EL (cell line): ENCODE measurements at places on chromosomes 6 and 20.

DNA sequence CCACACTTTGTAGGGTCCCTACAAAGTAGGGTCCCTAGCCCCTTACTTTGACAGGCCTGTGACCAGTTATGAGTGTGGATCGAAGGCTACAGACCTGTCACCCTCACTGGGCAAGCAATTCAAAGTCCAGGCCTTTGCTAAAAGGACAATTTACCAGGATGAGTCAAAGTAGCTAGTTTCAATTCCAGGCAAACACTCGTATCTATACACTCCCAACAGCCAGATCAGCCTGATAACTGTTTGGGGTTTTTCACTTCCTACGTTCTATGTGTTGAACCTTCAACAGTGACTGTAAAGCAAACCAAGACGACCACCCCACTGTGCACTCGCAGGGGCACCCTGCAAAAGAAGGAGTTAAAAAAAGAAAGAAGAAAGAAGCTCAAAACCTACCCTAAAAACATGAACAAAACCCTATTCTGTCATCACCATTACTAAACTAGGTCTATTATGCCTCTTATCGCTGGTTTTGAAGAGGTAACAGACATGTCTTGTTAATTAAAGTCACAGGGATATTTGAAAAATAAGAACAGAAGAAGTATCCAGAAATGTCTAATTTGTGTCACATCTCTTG, 3.2 kb downstream of the GFOD1 start:
- no peak for DNase-seq

- peak; percentile 97 for DNase-seq
These were observed 16.9 kb upstream of the SRSF3 start for GRCh38 chr6:36577301-36577700.

DNA sequence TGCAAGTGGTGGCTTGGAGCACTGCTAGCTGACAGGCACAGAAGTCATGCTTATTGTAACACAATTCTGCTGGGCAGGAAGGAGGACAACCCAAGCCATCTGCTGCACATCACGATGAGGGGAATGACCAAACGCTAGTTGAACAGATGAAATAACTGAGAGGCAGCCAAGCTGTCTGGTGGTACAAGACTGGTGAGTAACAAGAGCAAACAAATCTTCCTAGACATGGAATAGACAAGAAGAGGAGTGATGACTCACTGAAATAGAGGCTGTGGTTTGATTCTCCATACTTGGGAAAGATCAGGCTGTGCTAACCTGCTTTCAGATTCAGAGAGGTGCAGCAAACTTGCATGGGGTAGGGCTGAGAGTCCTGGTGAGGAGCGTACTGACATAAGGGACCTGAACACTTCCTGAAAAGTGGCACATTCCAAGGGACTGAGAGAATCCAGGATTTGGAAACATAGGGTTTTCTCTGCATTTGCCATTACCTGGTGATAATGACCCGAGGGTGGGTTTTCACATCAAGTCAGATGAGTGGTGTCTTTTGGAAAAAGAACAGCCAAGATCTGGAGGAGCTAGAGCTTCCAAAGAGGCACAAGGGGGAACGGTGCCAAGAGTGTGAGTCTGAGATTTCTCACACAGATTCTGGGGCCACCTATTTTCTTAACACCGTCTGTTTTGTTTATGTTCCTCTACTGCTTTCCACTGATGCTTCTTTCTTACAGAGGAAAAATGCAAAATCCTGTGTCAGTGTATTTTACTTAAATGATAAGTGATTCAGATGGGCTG, 60.0 kb downstream of the PRL start:
- peak; percentile 91 for DNase-seq

DNA sequence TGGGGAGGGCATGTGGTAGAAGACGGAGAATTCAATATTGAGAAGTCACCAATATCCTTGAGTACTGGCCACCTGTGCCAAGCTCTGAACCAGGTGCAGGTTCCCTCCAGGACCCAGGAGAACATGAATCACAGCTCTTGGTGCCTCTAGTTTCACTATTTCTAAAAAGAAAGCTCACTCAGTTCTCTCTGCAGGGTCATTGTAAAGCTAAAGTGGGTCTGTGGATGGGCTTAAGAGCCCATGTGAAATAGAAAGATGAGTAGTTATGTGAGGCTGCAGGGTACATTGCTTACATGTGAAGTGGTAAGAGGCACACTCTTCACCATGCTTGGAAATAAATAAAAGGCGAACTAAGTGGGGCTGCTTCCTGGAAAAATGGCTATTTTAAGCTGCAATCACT, 43.6 kb downstream of the ZNF831 start:
- DNase-seq, result no peak

DNA sequence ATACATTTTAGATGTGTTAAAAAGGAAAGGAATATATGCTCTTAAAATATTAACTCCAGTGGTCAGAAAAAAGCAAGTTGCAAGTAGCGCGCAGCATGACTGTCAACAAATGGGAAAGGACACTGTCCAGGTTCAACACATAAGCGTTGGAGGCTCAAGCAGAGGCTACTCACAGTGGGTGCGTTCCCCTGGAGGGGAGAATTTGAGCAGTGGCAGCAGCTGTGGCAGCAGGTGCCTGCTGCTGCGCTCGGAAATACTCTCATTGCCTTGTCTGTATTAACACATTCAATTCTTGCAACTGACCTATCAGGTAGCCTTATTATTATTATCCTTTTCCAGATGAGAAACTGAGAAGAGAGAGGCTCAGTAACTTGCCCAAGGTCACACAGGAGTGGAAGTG, 21.9 kb upstream of the CCN6 start:
- DNase-seq, result no peak

- peak; percentile 57 for DNase-seq
These were observed 241 bp upstream of the CFAP206 start for GRCh38 chr6:87407561-87407900.

DNA sequence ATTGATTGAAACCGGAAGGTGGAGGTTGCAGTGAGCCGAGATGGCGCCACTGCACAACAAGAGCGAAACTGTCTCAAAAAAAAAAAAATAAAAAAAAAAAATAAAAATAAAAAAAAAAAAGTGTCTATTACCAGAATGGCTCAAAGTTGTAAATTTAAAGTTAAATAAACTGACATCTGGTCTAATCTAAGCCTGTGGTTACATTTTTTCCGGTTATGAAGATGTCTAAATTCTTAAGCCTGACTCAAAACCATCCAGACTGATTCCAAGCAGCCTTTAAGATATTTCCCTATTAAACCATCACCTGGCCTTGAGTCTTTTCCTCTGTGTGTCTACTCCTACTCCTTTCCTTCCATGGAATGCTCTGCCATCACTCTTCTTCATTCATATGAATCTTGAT, 371.7 kb upstream of the RUNX2 start:
- peak; percentile 10 for DNase-seq

DNA sequence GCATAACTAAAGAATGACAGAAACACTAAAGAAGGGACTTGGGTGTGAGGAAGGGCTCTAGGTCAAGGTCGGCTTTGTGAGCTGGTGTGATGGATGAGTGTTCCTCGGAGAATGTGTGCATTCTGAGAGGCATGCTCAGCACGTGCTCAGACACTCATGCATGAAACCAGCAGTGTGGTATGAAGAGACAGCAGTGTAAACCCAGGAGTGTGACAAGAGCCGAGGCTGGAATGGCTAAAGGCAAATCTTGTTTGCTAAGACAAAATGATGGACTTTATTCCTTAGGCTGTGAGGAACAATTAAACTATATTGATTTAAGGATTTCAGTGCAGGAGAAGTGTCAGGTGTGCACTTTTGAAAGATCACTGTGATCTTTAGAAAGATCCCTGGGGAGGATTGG, 107.4 kb upstream of the MAP7 start:
- DNase-seq, result peak; percentile 73

DNA sequence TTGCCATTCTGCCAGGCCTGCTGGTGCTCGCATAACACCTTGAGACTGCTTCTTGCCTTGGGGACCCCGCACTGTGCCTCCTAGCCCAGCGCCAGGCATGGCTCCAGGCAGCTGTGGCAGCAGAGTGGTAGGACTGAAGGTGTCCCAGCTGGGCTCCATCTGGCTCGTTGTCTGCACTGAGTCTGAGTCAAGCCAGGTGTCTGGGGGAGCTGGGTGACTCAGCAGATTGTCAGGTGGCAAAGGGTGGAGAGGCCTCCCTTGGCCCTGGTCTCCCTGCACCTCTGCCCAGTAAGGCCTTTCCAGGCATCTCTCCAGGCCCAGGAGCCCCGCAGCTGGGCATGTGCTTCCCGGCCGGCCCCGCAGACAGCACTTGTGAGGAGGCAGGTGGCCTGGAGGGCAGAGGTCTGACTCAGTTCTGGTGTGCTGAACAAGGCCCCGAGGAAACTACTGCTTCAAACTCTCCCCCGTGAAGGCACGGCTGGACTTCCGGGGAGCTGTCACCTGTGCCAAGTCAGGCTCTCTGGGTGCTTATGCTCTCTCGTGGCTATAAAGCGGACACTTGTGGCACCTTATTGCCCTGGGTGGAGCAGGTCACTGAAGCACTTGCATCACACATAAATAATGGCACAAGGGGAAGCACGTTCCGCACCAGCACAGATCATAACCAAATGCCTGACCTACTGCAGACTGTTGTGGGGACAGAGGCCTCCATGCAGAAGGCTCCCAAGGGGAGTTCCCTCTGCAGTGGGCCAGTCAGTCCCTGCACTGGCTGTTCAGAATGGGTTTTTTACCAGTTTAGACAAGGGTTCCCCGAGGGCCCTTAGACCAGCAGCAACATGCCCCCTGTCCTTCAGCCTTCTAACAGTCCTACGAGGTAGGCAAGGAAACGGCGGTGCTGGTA, 27.5 kb downstream of the FOXC1 start:
- DNase-seq, result no peak

- DNase-seq, result no peak
These were observed 150.4 kb downstream of the GRM4 start for GRCh38 chr6:33995309-33996119.

DNA sequence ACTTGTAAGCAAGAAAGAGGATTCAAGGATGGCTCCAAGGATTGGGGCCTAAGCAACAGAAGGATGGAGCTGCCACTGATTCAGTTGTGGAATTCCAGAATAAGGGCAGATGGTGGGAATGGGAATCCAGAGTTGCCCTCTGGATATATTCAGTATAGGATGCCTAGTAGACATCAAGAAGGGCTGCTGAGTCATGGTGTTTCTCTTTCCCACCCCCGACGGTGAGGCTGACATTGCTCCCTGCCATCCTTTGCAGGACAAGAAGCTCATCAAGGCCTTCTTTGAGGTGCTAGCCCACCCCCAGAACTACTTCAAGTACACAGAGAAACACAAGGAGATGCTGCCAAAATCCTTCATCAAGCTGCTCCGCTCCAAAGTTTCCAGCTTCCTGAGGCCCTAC, 11.2 kb upstream of the ZNF76 start:
- peak; percentile 39 for DNase-seq

DNA sequence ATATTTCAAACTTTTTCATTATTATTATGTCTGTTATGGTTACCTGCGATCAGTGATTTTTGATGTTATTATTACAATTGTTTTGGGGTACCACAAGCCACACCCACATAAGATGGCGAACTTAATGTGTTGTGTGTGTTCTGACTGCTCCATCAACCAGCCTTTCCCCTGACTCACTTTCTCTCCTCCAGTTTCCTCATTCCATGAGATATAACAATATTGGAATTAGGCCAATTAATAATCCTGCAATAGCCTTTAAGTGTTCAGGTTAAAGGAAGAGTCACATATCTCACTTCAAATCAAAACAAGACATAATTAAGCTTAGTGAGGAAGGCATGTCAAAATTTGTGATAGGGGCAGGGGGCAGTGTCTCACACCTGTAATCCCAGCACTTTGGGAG, 16.3 kb upstream of the POPDC3 start:
- DNase-seq, result peak; percentile 41

DNA sequence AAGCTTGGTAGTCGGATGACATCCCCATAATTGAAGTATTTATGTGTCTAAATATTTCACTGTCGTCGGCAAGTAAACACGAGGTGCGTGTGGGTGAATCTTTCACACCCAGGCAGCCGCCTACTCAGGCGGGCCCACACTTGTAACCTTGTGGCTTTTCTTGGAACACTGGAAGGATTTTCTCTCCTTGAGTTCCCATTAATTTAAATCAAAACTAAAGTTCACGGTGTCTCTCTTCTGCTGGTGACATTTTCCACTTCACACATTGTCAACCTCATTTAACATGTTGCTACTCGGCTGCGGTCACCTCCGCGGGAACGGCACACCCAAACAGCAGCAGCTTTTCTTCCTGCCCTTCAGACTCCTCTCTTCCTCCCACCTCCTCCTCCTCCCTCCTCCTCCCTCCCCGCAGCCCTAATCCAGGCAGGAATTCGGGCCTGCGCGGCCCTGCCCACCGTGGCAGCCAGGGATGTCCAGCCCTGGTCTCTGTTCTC, 336.6 kb downstream of the QKI start:
- no peak for DNase-seq

DNA sequence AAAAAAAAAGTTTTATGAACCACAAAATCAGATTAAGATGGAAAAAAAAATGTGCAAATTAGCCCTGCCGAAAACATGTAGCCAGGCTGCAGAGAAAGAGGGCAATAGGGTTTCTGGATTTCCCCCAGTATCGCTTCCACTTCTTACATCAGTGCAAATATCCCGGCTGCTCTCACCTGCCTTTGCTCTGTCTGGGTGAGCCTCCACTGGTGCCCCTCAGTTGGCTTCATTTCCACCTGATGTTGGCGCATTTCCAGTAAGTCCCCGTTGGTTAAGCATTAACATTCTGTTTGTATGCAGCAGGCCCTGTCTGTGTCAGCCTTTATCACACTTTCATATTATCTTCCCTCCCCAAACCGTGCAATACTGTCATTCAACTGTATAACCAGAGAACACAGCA, 215.1 kb downstream of the CBLN4 start:
- no peak for DNase-seq

DNA sequence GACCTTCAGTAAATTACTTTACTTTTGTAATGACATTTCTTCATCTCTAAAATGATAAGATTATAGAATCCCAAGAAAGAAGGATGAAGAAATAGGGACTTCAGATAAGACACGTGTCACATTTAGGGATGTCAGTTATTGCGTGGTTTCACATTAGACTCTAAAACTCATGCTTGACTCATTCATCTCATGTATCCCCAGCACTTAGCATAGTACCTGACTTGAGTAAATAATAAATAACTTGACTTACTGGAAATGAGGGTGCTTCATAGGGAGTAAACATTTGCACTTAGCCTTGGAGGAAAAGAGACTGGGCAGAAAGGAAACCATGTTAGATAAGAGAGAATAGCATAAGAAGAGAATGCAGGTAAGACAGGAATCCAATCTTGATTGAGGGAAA, 37.2 kb downstream of the VTA1 start:
- no peak for DNase-seq
